ENCODE measurements at places on chromosomes 3 and 15. TPM values are rescaled to one million over a fixed set of nuclear protein-coding genes. Genes with fewer than 3 reads are reported as not detected.

The STAC gene
- 5.3 TPM for polyA plus RNA-seq

The SNTN gene
- polyA plus RNA-seq, result not detected

The SHQ1 gene
- polyA plus RNA-seq, result 22.4 TPM

The ZNF445 gene
- polyA plus RNA-seq, result 17.7 TPM

The CFAP92 gene
- polyA plus RNA-seq, result 1.8 TPM

- DNase-seq, result no peak
Observed at GRCh38 chr3:71846185-71846584, 61.2 kb upstream of the PROK2 start.

DNA sequence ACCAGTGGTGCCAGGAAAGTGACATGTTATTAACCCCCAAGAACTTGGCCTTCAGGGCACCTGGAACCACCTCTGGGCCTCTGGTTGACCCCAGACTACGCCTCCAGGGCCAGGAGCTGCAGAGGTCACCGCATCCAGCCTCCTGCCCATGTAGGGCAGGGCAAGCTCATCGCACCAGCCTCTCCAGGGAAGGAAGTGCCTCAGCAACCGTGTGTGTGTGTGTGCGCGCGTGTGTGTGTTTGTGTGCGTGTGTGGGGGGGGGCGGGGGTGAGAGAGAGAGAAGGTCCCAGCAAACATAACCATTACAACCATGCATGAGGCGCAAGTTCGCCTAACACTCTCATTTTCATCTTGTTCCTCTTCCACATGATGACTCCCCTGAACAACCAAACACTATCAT lies 31.8 kb downstream of the RAB6B start:
- DNase-seq, result no peak

DNA sequence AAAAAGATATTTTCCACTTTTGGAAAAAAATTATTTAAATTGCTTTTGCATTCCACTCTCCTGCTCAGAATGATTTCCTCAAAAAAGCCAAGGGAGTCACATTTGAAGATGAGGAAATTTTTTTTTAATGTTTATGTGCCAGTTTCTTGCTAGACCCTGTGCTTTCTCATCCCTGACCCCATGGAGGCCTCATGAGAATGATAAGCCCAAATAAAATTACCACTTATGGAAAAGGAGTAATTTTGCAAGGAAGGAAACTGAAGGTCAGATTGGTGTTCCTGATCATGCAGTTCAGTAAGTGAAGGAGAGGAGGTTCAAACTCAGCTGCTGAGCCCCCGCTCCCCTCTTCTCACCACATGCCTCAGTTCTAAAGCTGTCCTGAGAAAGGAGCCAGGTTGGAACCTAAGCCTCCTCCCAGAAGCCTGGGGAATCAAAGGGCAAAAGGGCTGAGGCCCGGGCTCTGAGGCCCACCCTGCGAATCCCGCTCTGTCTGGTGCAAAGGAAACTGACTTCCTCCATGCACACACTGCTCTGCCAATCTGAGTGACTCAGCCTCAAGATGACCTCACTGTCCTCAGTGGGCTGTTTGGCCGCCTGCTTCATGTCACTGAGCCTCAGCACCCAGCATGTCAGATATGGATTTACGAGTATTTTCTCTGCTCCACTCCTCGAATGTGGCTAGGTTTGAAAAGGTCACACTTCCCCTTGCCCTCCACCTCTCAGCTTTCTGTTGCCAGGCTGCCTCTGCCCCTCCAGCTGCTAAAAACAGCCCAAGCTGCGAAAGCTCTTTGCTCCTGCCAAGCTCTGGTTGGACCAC lies 56.9 kb upstream of the FLNB start:
- no peak for DNase-seq

DNA sequence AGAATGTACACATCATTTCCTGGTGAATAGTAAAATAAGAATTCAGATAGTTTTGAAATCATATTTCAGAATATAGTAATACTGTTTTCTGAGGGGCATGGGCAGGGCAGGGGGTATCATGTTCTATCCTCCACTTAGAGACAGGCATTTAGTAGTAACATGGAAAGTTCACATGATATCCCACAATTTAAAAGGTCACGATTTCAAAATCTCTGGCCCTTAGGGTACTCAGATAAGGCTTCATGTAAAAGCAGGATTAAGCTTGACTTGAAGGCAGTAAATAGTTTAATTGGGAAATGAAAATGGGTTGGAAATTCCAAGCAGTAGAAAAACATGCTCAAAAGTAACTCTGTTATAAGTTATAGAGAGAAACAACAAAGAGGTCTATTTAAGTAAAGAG lies 353.2 kb upstream of the AGTR1 start:
- no peak for DNase-seq

GRCh38 chr15:90191794-90192509 lies 9.2 kb upstream of the SEMA4B start:
- peak; percentile 86 for DNase-seq

- no peak for DNase-seq
Observed at GRCh38 chr15:98728082-98728810, 79.9 kb downstream of the IGF1R start.
